Purkinje cell (primary cell): ENCODE measurements at places on chromosomes 1 and 21. TPM values are rescaled to one million over a fixed set of nuclear protein-coding genes. Genes with fewer than 3 reads are reported as not detected.

IFT25 gene
- 88.2 and 121 TPM in 2 replicates for polyA plus RNA-seq

CD2 gene
- not detected in 2 replicates for polyA plus RNA-seq

CIART gene
- 19.1 and 32.2 TPM in 2 replicates for polyA plus RNA-seq

C1orf94 gene
- not detected in 2 replicates for polyA plus RNA-seq

OR2AK2 gene
- polyA plus RNA-seq, result not detected in 2 replicates

AMY2A gene
- 6.9 TPM in 1 of 2 replicates, not detected in the other for polyA plus RNA-seq

PPFIA4 gene
- polyA plus RNA-seq, result 0.23 and 0.97 TPM in 2 replicates

DENND2D gene
- 14.8 and 16.3 TPM in 2 replicates for polyA plus RNA-seq

GPX7 gene
- 4.5 and 4.6 TPM in 2 replicates for polyA plus RNA-seq

MRPS21 gene
- polyA plus RNA-seq, result 359 and 393 TPM in 2 replicates

DNAH14 gene
- 0.67 TPM in 1 of 2 replicates, not detected in the other for polyA plus RNA-seq

CLCA4 gene
- polyA plus RNA-seq, result not detected in 2 replicates

KCNJ9 gene
- polyA plus RNA-seq, result 12.2 and 16.6 TPM in 2 replicates

MTHFR gene
- 0.34 and 0.98 TPM in 2 replicates for polyA plus RNA-seq

PPM1J gene
- polyA plus RNA-seq, result 12.6 and 24.7 TPM in 2 replicates

LYPD8 gene
- 3.4 and 6.6 TPM in 2 replicates for polyA plus RNA-seq

NTRK1 gene
- not detected in 2 replicates for polyA plus RNA-seq

TNFAIP8L2 gene
- not detected in 2 replicates for polyA plus RNA-seq

XKR8 gene
- polyA plus RNA-seq, result 4.6 and 6.9 TPM in 2 replicates

CHML gene
- polyA plus RNA-seq, result 6.0 and 11.0 TPM in 2 replicates

TRPM2 gene
- 4.9 and 6.2 TPM in 2 replicates for polyA plus RNA-seq

ERICH3 gene
- 8.1 and 11.1 TPM in 2 replicates for polyA plus RNA-seq

DCDC2B gene
- polyA plus RNA-seq, result not detected in 2 replicates

CHI3L1 gene
- polyA plus RNA-seq, result not detected in 2 replicates

SPATA45 gene
- polyA plus RNA-seq, result 1.7 TPM in 1 of 2 replicates, not detected in the other

HAO2 gene
- polyA plus RNA-seq, result not detected in 2 replicates

C8A gene
- not detected in 2 replicates for polyA plus RNA-seq

CELA2A gene
- polyA plus RNA-seq, result not detected in 2 replicates

ANKRD65 gene
- 0.24 TPM in 1 of 2 replicates, not detected in the other for polyA plus RNA-seq

HLX gene
- 0.17 TPM in 1 of 2 replicates, not detected in the other for polyA plus RNA-seq

RUNX3 gene
- polyA plus RNA-seq, result not detected in 2 replicates

RNU1-2 gene
- polyA plus RNA-seq, result not detected in 2 replicates

NCAM2 gene
- polyA plus RNA-seq, result 112 and 116 TPM in 2 replicates

TEX38 gene
- not detected in 2 replicates for polyA plus RNA-seq

RNU1-1 gene
- polyA plus RNA-seq, result not detected in 2 replicates

LYST gene
- polyA plus RNA-seq, result 29.4 and 30.0 TPM in 2 replicates

CSRP1 gene
- 29.5 and 45.0 TPM in 2 replicates for polyA plus RNA-seq

CLDN19 gene
- polyA plus RNA-seq, result not detected in 2 replicates

FCGR2B gene
- not detected in 2 replicates for polyA plus RNA-seq

MORN1 gene
- polyA plus RNA-seq, result 2.2 TPM in 1 of 2 replicates, not detected in the other

RORC gene
- not detected in 2 replicates for polyA plus RNA-seq

FYB2 gene
- 0.94 TPM in 1 of 2 replicates, not detected in the other for polyA plus RNA-seq

PDPN gene
- polyA plus RNA-seq, result 4.1 TPM in 2 replicates

FGR gene
- 1.0 TPM in 1 of 2 replicates, not detected in the other for polyA plus RNA-seq

RNU1-3 gene
- polyA plus RNA-seq, result not detected in 2 replicates

BOLA1 gene
- 2.4 and 8.4 TPM in 2 replicates for polyA plus RNA-seq

MYOC gene
- polyA plus RNA-seq, result not detected in 2 replicates

NES gene
- 1.4 and 2.3 TPM in 2 replicates for polyA plus RNA-seq

GPR25 gene
- not detected in 2 replicates for polyA plus RNA-seq

C4BPB gene
- polyA plus RNA-seq, result not detected in 2 replicates

PEAR1 gene
- 0.08 TPM in 1 of 2 replicates, not detected in the other for polyA plus RNA-seq

HTR1D gene
- not detected in 2 replicates for polyA plus RNA-seq

OR2L3 gene
- not detected in 2 replicates for polyA plus RNA-seq
